ENCODE measurements at places on chromosomes 6 and 20.

DNA sequence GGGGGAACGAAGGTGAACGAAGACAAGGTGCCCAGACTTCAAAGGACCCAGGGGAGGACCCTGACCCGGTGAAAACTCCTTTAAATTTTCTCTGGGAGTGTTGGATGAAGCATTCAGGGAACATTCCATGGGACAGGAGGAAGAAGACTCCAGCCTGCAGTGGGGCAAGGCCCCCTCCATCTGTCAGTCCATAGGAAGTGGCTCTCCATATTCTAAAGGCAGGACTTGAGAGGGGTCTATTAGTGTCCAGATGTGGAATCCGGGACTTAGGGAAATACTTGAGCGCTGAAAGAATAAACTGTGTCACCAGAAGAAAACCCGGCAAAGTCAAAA lies 3.2 kb upstream of the BPIFA2 start:
- DNase-seq: no peak

GRCh38 chr6:17505062-17505476 lies 95.0 kb upstream of the FAM8A1 start:
- DNase-seq: no peak

GRCh38 chr6:23245572-23245971 lies 676.2 kb downstream of the HDGFL1 start:
- DNase-seq: no peak

DNA sequence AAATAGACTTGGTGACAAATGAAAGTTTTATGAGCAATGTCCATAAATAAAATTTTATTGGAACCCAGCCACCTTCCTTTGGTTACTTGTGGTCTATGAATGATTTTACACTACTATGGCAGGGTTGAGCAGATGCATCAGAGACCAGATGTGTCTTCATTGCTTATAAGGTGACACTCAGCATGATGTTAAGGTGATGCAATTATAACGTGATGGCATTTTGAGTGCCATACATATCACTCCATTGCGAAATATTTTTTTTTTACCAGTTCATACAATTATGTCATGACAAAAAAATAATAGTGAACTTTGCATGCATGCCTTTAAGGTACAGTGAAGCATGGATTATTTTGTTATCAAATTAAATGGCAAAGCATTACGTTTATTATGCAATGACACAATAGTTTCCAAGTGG lies 96.0 kb downstream of the ADTRP start:
- no peak for DNase-seq

- no peak for DNase-seq
These were observed 62.9 kb upstream of the ZNF217 start for GRCh38 chr20:53656293-53657202.

DNA sequence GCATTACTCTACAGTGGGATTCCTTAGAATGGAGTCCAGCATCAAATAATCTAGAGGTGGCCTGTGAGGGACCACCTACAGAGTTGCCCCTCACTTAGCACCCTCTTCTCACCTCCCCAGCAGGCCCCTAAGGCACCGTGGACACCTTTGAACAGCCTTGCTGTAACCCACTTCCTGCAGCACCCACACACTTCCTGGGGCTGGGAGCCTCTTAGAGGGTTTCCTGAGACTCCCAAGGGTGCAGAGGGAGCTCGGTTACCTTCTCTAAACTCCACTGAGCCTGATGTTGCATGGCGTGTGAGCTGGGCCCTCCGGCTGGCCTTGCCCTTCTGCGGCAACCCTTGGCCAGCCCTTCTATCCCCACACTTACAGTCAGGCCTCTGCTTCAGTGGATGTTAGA lies 7.3 kb upstream of the SIRPG start:
- no peak for DNase-seq

GRCh38 chr6:158818581-158819212 lies 471 bp downstream of the EZR start:
- DNase-seq: peak; percentile 68

- peak; percentile 45 for DNase-seq
These were observed 98.8 kb downstream of the YTHDF1 start for GRCh38 chr20:63117151-63117550.

DNA sequence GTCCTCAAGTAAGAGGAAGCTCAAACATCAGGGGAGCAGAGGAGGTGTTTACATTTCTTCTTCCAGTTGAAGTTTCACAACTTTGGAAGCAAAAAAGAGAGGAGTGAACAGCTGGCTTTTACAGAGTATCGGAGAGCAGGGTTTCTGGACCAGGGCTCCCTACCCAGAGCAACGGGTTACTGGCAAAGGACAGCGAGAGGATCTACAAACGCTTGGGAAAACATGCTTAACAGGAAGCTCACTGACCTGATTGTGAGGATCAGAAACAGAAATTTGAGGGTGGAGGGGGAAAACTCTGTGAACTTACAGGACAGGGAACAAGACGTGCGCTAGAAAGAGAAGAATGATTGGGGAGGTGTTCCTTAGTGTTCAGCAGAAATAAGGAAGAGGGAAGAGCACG lies 85.7 kb upstream of the TAB2 start:
- no peak for DNase-seq

DNA sequence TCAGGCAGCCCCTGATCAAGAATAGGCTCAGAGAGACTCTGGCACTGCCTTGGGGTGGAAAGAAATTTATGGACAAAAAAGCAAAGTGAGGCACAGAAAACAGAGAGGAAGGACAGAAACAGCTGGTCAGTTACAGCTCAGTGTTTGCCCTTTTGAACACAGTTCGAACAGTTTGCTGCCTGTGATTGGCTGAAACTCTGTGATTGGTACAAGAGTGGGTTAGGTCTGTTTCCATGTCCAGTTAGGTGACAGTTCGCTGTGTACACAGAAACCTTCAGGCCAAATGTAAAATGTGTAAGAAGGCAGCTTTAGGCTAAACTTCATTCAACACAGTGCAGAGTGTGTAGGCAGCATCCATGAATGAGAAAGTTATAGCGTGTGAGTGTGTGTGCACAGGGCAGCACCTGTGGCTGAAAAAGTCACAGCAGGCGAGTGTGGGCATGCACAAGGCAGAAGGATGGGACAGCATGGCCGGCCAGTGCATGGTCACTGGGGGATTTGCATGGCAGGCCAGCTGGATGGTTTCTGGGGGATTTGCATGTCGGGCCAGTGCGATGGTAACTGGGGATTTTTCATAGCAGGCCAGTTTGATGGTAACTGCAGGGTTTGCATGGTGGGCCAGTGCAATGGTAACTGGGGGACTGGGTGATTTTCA lies 75.4 kb upstream of the FRMD1 start:
- DNase-seq: no peak

- no peak for DNase-seq
These were observed 41.0 kb downstream of the GNAS start for GRCh38 chr20:58893355-58894120.

GRCh38 chr6:33088258-33088930 lies 12.6 kb downstream of the HLA-DPB1 start:
- no peak for DNase-seq

- no peak for DNase-seq
These were observed 185.3 kb downstream of the OGFRL1 start for GRCh38 chr6:71473926-71474325.

- DNase-seq: no peak
These were observed 131.1 kb downstream of the JARID2 start for GRCh38 chr6:15376900-15377487.

DNA sequence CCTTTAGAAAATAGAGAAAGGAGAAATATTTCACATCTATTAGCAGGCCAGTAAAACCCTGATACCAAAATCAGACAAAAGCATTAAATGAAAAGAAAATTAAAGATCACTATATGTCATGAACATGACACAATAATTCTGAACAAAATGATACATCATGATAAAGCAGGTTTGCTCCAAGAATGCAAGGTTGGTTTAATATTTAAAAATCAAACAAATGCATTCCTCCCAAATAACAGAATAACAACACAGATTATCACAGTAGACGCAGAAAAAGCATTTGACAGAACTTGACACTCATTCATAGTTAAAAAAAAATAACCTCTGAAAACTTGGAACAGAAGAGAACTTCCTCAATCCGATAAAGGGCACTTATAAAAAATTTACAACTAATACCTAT lies 22.9 kb upstream of the ARMC2 start:
- no peak for DNase-seq

GRCh38 chr6:169034516-169035167 lies 219.0 kb downstream of the THBS2 start:
- no peak for DNase-seq

GRCh38 chr6:7175462-7175861 lies 67.7 kb downstream of the RREB1 start:
- no peak for DNase-seq
